Daoy (cell line): ENCODE measurements at places on chromosomes 6 and 20.
A peak's percentile ranks its signal among the peaks of the same experiment; 100 is the strongest.

- DNase-seq = no peak
Observed at GRCh38 chr6:159044899-159045727, at the start of gene TAGAP. Gene TAGAP, minus strand, starts transcription at chr6:159044991. Its CDS starts 845 bp downstream, at chr6:159044146.

GRCh38 chr6:33638556-33638955 is 17.4 kb downstream of the ITPR3 start:
- no peak for DNase-seq

DNA sequence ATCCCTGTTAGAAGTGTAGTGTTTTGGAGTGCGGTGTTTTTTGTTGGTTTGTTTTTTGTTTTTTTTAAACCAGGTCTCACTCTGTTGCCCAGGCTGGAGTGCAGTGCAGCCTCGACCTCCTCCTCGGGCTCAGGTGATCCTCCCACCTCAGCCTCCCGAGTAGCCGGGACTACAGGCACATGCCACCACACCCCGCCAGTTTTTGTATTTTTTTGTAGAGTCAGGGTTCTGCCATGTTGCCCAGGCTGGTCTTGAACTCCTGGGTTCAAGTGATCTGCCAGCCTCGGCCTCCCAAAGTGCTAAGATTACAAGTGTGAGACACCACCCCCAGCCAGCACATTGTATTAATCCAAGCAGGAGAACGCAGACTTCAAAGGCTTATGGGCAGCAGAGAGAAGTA is 1.3 kb upstream of the TOP1 start:
- no peak for DNase-seq

DNA sequence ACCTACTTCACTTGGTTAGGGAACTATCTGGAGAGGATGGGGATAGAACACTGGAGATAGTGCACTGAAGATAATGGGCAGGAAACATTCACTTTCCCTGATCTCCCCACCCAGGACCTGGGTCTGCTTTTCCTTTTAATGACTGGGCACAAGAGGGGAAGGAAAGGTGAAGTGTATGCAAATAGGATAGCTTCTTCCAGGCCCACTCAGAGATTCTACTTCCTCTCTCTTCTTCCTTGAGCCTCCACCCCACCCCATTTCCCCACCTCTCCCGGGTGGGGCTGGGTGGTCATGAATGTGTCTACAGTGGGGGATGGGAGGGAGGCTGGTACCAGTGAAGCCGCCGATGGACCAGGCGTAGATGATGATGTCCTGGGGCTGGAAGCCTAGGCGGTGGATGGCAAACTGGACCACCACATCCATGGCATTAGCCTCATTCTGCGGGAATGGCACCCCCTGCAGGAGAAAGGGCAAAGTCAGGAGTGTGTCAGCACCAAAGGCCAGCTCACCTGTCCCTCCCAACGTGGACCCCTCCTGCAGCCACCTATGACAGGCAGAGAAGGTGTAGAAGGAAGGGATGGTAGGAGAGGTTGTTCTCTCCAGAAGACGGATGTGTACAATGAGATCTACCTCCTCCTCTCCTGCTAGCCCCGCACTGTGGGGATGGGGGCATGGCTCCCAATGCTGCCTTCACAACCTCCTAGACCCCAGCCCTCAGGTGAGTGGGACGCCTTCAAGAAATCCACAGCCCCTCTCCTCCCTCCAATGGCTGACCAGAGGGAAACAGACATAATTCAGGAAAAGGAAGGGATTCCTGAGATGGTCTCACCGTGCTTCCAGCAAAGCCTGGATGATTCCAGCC is 8.6 kb upstream of the LY6G5C start:
- no peak for DNase-seq

GRCh38 chr20:62066983-62067433 is 1.3 kb upstream of the TAF4 start:
- no peak for DNase-seq

DNA sequence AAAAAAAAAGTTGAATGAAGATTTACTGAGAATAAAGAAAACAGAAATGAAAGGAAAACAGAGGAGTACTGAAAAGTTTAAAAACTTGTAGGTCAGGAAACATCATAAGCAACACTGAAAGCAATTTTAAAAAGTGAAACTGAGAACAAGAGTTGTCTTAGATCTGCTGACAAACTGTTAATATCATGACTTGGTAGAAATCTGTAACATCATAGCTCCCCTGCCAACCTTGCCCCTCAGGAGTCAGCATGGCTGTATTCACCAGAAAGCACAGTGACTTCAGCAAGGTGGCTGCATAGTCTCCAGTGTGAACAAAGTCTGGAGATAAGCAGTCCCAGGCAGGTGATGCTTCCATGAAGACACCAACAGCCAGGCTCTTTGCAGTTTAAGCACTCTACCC is 5.3 kb downstream of the NAA20 start:
- no peak for DNase-seq

DNA sequence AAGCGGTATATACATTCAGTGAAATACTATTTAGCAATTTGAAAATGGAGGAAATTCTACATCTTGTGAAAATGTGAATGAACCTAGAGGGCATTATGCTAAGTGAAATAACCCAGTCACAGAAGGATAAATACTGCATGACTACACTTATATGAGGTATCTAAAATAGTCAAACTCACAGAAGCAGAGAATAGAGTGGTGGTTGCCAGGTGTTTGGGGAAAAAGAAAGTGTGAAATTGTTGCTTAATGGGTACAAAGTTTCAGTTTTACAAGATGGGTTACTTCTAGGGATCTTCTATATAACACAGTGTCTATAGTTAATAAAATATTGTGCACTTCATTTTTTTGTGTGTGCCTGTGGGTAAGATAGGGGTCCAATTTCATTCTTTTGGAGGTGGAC is 1152.0 kb downstream of the EPHA7 start:
- DNase-seq = no peak

DNA sequence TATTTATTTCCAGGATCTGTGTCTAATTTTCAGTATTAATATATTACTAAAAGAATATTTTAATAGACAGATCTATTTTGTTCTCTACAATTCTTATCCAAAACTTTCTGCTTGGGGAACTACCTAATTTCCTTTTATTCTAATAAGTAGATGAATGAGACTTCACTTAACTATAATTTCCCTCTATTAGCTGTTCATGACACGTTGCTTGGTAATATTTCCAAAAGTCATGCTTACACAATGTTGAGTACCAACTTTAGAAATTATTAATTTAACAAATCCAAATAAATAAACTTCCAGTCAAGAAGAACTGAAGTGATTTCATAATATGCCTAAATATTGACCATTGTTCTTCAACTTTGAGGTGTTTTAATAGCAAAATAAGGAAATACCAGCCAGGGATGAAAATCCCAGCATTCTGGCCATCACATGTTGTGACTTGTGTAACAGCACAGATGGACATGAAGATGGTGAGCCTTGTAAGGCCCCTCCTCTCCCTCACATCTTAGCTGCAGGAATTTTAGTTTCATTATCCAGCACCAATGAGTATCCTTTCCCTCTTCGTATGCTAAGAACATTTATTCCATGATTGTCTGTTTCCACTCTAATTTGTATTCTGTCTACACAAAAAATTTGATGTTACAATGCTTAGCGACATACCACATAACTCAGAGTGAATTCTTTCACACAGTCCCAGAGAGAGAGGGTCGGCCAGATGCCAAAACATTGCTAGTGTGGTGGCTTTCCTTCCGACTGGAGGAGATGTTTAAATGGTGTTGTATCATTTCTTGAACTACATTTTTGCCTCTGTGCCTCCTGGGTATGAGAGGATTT is 137.5 kb downstream of the FOXA2 start:
- DNase-seq = no peak

GRCh38 chr20:34954904-34955230 is 739 bp downstream of the GSS start:
- peak; percentile 33 for DNase-seq

DNA sequence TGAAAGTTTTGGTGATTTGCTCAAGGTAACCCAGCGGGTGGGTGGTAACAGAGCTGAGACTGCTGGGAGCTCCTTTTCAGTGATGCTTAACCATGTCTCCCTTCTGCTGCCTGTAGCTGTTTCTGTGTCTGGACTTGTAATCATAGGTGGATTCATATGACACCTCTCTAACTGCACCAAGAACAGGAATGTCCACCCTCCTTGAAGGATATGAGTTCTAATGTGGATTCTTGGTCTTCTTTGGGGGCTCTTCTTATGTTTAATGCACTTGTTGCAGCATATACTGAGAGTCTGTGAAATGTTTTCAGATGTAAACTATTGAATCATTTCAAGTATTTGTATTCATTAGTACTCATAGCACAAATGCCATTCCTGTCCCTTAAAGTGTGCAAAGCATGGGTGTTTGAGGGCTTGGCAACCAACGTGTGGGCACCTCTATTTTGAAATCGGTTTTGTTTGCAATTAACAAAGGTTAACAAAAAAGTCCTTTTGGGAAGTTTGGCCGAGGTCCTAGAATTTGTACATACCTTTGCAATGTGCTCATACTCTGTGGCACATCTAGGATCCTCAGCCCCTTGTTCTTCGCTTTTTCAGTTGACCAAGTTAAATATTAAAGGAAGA is 138.0 kb downstream of the SOX4 start:
- DNase-seq = peak; percentile 71

- peak; percentile 61 for DNase-seq
Observed at GRCh38 chr6:133553652-133554051, 312.5 kb downstream of the EYA4 start.

DNA sequence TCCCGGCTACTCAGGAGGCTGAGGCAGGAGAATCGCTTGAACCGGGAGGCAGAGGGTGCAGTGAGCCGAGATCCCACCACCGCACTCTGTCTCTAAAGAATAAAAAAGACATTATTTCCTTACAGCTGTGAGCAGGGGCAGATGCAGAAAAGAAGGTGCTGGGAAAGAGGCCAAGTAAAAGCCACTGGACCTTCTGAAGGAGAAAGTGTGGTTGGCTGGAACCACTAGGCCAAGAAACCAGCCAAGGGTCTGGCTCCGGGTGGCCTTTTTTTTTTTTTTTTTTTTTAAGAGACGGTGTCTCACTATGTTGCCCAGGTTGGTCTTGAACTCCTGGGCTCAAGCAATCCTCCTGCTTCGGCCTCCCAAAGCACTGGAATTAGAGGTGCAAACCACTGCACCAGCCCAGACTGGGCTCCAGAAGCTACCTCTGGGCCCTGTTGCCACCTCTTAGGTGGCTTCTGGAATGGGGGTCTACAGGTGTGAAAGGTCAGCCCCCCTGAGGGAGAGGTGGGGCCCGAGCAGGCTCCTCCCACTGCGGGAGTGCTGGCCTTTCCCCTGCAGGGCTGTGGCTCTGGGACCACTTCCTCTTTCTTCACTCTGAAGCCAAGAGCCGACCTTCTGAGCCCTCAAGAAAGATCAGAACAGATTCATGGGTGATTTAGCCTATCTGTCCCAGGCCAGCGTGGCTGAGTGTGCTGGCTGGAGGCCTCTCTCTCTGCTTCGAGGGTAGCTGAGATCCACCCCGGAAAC is at the start of gene FGD2:
TSS of gene FGD2 (plus strand) at position 595 of the 750 bp plus-strand sequence. CDS start 163 bp downstream, outside the sequence.
- DNase-seq = no peak

DNA sequence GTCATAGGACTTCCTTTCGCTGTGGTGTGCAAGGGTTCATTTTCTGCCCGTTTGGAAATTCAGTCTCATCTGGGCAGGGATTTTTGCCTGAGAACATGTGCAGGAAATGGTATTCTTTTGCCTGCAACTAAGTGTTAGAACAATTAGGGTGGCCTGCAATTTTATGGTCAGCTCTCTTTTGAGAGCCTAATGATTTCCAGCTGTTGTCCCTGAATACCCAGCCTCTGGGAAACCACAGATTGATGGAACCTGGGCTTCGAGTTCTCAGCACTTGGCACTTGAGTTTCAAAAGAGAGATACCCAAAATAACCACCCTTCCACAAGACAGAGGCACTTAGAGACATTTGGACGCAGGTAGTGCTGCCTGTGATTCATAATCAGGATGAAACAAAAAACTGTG is 217.2 kb upstream of the FOXA2 start:
- DNase-seq = no peak

GRCh38 chr6:24072038-24072746 is 53.8 kb upstream of the NRSN1 start:
- no peak for DNase-seq

- no peak for DNase-seq
Observed at GRCh38 chr20:15756754-15757115, 816.5 kb downstream of the KIF16B start.

DNA sequence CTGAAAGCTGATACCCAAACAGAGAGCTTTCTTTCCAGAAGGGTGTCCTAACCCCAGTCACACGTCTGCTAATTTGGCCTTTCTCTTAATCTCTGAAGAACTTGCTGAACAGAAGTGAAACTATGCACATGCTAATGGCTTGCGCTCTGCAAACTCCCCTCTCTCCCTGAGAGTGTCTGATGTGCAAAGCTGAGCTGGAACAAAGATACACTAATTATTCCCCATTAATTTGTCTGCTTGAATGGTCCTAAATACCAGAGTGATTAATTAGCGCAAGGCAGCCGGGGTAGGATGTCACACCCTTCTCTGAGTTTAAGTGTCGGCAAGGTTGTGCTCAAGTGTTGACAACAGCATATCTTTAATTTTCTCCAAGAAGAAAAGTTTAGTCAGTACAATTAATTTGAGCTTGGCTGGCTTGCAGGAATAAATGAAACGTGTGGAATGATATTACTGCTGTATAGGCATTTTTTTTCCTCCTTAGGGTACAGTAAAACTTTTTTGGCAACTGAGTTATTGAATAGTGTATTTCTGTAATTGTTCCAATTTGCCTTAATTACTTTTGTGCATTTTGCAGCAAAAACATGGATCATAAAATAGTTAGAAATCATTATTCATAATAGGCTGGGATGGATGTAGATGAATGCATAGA is 715.9 kb upstream of the POU3F2 start:
- no peak for DNase-seq

DNA sequence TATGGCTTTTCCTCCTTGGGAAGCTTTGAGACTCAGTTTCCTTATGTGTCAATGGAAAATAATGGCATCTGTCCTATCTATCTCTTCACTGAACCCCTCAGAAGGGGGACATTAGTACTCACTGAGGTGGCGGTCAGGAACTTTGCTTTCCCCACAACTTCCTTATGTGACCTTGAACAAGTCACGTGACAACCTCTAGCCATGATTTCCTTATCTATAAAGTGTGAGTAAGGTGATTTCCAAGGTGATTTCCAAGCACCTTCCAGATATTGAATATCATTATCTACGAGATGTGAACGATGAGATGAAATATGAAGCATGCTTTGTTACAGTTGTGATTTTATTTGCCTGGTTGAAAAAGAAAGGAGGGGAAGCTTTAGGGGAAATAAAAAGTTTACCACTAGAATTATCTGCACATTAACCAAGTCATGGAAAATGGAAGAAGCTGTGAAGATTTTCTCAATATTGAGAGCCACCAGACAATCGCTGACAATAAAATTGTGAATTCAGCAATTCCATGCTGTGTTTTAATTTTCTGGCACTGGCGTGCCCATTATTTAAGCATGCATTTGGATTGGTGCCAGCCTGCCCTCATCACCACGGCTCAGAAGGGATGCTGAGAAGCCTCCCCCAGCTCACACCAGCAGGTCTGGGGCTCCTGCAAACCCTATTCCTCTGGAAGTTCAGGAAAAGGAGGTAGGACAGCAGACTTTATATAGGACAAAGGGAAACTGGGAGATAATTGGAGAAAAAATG is 255.3 kb downstream of the CD83 start:
- no peak for DNase-seq

- no peak for DNase-seq
Observed at GRCh38 chr6:113829696-113830045, 27.5 kb upstream of the MARCKS start.
